ENCODE measurements at places on chromosomes 5 and 9. TPM values are rescaled to one million over a fixed set of nuclear protein-coding genes. Genes with fewer than 3 reads are reported as not detected.

Gene IL9
- total RNA-seq, result not detected

- no peak overlapping the region for H3K4me3 ChIP-seq
- no peaks in the 10 kb centered on the region for H3K27me3 ChIP-seq
- H3K27ac ChIP-seq, result peak overlapping the region; percentile 63
- no peak for DNase-seq
These were observed 87.0 kb downstream of the FEM1C start for GRCh38 chr5:115457571-115457970.

Gene INSL4
- total RNA-seq, result not detected

- H3K27ac ChIP-seq, result no peak overlapping the region
- H3K4me3 ChIP-seq, result no peak overlapping the region
- no peaks in the 10 kb centered on the region for H3K27me3 ChIP-seq
- no peaks in the 10 kb centered on the region for H3K36me3 ChIP-seq
- H3K4me1 ChIP-seq, result peaks cover 9% of the 10 kb centered on the region
These were observed 5.2 kb downstream of the ARSB start for GRCh38 chr5:78979909-78980308.

Gene NOP16
- total RNA-seq, result 6.9 TPM

DNA sequence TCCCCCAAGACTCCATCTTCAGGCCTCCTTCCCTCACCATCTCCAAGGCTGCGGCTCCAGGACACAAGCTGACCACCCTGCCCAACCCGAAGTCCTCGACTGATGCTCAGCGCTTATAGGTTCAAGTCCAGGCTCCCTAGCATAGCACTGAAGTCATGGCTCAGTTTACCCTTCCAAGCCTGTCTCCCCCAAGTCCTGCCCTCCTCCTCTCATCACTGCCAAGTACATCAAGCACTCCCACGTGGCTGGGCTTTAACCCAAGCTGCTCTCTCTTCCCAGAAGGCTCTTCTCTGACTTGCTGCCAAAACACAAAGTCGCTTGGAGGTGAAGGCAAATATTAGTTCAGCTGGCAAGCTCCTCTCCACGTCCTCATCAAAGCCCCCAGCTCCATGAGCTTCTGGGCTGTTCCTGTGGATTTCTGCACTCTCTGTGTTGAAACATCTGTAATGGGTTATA lies 22.1 kb upstream of the MARCHF6 start:
- no peaks in the 10 kb centered on the region for H3K36me3 ChIP-seq
- no peaks in the 10 kb centered on the region for H3K27me3 ChIP-seq
- H3K4me3 ChIP-seq, result no peak overlapping the region
- H3K4me1 ChIP-seq, result peaks cover 32% of the 10 kb centered on the region

DNA sequence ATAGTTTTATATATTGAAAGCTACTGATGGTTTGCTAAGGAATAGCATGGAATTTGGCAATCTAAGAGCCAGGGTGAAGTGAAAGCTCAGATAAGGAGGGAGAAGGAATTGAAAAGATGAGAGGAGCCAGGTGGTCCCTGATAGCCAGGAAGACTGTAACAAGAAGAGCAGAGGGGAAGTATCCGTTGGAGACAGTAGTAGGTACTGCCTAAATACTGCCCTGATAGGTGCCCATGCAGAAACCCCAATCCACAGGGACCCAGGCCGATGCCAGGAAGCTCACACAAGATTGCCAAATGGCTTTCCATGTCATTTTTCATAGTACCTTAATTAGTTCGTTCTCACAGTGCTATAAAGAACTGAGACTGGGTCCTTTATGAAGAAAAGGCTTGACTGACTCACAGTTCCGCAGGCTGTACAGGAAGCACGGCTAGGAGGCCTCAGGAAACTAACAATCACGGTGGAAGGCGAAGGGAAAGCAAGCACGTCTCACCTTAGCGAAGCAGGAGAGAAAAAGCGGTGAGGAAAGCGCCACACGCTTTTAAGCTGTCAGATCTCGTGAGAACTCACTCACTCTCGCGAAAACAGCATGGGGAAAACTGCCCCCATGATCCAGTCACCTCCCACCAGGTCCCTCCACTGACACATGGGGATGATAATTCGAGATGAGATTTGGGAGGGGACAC lies 13.0 kb downstream of the ACTL7B start:
- no peak for DNase-seq
- H3K27me3 ChIP-seq, result no peaks in the 10 kb centered on the region
- H3K4me3 ChIP-seq, result no peak overlapping the region
- no peak overlapping the region for H3K27ac ChIP-seq
- H3K4me1 ChIP-seq, result no peaks in the 10 kb centered on the region

GRCh38 chr5:50768634-50769033 lies 102.2 kb downstream of the PARP8 start:
- H3K27ac ChIP-seq, result no peak overlapping the region
- no peak overlapping the region for H3K4me3 ChIP-seq
- no peaks in the 10 kb centered on the region for H3K4me1 ChIP-seq
- H3K36me3 ChIP-seq, result no peaks in the 10 kb centered on the region

- no peak overlapping the region for H3K4me3 ChIP-seq
- H3K27me3 ChIP-seq, result no peaks in the 10 kb centered on the region
- no peak overlapping the region for H3K27ac ChIP-seq
- peak; percentile 25 for DNase-seq
- peaks cover 12% of the 10 kb centered on the region for H3K4me1 ChIP-seq
These were observed 89.9 kb downstream of the SIL1 start for GRCh38 chr5:139108063-139108824.

Gene UBQLN1
- total RNA-seq, result 45.9 TPM

Gene LCN9
- not detected for total RNA-seq

Gene PCDHB11
- total RNA-seq, result 3.3 TPM

Gene CLIC3
- total RNA-seq, result 0.24 TPM

DNA sequence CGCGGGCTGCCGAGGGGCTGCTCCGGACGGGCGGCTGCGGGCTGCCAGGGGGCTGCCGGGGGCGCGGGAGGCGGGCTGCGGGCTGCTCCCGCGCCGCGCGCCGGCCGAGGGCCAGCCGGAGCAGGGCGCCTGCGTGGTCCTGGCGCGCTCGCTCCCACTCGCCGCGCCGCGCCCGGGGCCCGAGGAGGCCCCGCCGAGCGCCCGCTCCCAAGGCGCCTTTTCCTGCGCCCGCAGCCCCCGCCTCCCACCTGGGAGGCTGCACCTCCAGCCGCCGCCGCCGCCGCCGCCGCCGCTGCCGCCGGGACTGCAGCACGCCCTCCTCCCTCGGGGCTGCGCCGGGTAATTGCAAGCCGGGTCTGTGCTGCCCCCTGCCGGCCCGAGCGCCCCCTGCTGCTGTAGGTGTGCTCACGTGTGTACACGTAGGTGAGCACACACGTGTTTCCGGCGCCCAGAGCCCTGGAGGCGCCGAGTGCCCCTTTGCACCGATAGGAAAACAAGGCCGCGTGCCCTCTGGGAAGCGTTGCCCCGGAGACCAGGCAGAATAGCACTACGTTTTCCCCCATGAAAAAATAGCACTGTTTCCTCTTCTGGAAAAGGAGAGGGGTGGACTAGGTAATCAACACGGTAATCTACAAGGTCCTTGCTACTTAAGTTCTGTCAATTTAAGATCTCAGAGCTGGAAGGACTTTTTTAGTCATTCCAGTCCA lies at the start of gene EPB41L4B:
TSS of gene EPB41L4B (minus strand) at position 318 of the 707 bp plus-strand sequence. CDS start 613 bp downstream, outside the sequence.
- peak within 1 kb of the TSS; percentile 91 for H3K27ac ChIP-seq
- no peaks in the 10 kb centered on the region for H3K36me3 ChIP-seq
- H3K4me3 ChIP-seq, result peak within 1 kb of the TSS; percentile 64
- H3K4me1 ChIP-seq, result peaks cover 14% of the 10 kb centered on the region
- no peaks in the 10 kb centered on the region for H3K27me3 ChIP-seq
- DNase-seq, result peak; percentile 99

DNA sequence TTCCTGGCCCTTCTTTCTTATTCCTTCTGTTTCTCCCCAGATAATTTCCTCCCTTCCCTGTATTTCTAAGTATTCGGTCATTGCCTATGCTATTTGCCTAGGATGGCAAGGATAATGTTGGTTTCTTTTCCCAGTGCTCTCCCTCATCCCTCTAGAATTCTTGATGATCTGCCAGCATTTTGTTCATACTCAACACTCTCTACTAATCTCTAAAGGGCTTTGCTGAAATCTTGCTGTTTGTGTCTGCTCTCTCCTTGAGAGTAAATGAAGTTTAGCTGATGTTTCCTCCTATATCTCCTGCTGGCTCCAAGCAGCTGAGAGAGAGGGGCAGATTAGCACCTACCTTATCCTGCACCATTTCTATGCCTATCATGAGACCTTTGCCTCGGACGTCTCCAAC lies 38.1 kb downstream of the AGXT2 start:
- H3K4me3 ChIP-seq, result no peak overlapping the region
- H3K27ac ChIP-seq, result no peak overlapping the region
- DNase-seq, result no peak
- no peaks in the 10 kb centered on the region for H3K27me3 ChIP-seq
- H3K4me1 ChIP-seq, result no peaks in the 10 kb centered on the region

DNA sequence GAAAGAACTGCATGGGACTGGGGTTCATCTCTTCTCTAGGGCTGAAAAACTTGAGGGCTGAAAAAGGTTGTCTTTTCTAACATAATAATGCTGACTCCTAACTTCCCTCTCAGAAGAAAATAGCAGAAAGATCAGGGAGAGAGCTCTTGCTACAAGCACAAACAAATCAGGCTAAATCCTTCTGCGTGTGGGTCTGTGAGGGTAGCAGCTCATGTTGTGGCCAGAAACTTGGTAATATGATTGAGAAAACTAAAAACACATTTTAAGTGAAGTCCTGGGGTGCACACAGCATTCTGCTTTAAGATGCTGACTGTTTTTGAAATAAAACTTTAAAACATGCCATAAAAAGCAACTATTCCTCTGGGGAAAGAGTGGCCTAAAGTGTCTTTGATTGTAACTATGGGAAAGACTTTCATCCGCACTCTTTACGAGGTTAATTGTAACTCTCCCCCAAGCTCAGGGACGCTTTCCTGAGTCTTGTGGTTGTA lies 56.7 kb downstream of the SAXO1 start:
- no peak overlapping the region for H3K4me3 ChIP-seq
- no peaks in the 10 kb centered on the region for H3K36me3 ChIP-seq
- no peak for DNase-seq
- peaks cover 3% of the 10 kb centered on the region for H3K4me1 ChIP-seq

- no peak overlapping the region for H3K27ac ChIP-seq
- H3K4me3 ChIP-seq, result no peak overlapping the region
- no peaks in the 10 kb centered on the region for H3K27me3 ChIP-seq
- no peak for DNase-seq
These were observed 111.0 kb upstream of the PTCH1 start for GRCh38 chr9:95627802-95628201.

Gene EGFLAM
- 0.97 TPM for total RNA-seq

- H3K27me3 ChIP-seq, result no peaks in the 10 kb centered on the region
- H3K4me3 ChIP-seq, result no peak overlapping the region
- H3K4me1 ChIP-seq, result peaks cover 34% of the 10 kb centered on the region
- peak; percentile 70 for DNase-seq
- no peaks in the 10 kb centered on the region for H3K36me3 ChIP-seq
- no peak overlapping the region for H3K27ac ChIP-seq
These were observed 123.2 kb downstream of the MYO10 start for GRCh38 chr5:16812911-16813310.

DNA sequence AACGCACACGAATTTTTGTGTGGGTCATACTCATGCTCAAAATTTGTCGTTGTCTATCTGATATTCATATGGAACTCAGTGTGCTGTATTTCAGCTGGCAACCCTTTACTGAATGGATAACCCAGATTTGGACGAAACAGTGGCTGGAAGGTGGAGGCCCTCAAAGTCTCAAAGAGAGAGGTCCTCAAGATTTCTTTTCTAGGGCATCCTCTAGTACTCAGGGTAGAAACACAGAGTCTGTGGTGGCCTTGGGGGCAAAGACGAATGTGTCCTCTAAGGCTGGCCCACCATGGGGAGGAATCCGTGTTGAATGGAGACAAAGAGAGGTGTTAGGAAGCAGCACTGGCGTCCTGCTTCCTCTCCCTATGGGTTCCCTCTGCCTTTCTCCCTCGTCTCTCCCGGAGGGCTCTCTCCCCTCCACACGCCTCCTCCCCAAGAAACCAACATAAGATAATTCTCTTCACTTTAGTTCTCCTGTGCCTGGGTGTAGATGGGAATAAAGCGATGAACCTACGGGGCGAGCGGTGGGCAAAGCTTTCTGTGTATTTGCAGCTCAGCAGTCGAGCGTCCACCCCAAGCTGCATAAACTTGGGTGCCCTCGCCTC lies 333.7 kb downstream of the CWC27 start:
- peak overlapping the region; percentile 65 for H3K4me3 ChIP-seq
- no peaks in the 10 kb centered on the region for H3K27me3 ChIP-seq
- H3K27ac ChIP-seq, result peak overlapping the region; percentile 81
- H3K36me3 ChIP-seq, result no peaks in the 10 kb centered on the region

Gene NCS1
- total RNA-seq, result 4.1 TPM
